ENCODE measurements at places on chromosomes 7 and 10. TPM values are rescaled to one million over a fixed set of nuclear protein-coding genes. Genes with fewer than 3 reads are reported as not detected.

The BHLHA15 gene
- total RNA-seq: 0.90 TPM

The UTF1 gene
- total RNA-seq: 8.8 TPM

The GBX1 gene
- 0.62 TPM for total RNA-seq

The DNAJC30 gene
- total RNA-seq: 2.4 TPM

The OPALIN gene
- total RNA-seq: not detected

The WNT8B gene
- total RNA-seq: 0.10 TPM
